WTC11 (cell line): ENCODE measurements at places on chromosomes 4 and X.

- DNase-seq = no peak
These were observed 133.1 kb downstream of the ARAP2 start for GRCh38 chr4:36111172-36111571.

- DNase-seq = no peak
These were observed 11.6 kb upstream of the NR3C2 start for GRCh38 chr4:148453833-148454232.

DNA sequence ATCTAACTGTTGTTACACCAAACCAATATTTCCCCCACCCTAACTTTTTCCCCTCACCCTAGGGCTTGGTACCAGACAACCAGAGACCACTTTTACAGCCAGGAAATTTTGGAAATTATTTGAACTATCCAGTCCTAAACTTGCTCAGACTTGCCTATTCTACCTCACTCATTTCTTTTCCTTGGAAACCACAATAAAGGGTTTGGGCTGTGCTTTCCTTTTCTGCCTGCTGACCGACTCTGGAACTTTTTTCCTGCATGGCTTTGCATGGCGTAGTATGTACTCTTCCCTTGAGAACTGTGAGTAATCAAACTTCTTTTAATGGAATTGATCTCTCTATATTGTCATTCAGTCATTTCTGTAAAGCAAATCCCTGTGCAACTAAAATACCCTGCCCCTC, 516.5 kb upstream of the FTHL17 start:
- DNase-seq = no peak

DNA sequence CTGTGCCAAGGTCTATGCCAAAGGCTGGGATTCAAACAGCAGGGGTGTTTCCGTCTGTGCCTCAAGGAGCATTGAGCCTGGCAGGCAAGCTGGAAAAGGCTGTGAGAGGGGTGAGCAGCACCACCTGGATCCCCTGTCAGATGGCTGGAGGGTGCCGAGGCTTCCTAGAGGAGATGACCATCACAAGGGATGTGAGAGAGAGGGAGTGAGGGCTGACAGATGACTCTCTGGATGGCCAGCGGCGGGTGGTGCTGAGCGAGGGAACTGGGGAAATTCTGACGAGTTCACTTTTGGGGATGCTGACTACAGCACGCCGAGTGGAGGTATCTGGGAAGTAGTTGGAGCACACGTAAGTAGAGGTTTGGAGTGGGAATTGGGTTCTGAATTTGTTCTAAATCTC, 22.6 kb upstream of the CYP4V2 start:
- DNase-seq = no peak

GRCh38 chr4:142547974-142548373, 298.1 kb downstream of the INPP4B start:
- DNase-seq = no peak

DNA sequence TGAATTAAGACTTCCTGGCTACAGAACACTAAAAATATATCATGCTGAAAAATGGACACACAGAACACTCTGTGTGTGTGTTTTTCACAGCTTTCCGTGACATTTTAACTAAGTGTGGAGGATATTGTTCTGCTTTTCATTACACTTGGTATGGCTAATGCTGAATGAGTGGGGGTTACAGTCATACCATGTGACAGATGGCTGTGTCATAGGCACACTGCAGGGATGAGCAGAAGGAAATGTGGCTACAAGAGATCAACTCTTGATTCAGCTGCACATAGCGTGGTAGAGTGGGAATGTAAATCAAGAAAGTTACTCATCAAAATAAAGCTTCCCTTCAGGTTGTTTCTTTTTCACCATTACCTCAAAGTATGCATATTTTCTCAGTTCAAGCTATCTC, 669.8 kb downstream of the IQCM start:
- DNase-seq = no peak

GRCh38 chrX:136916827-136917226, 36.3 kb upstream of the RBMX start:
- DNase-seq = no peak

DNA sequence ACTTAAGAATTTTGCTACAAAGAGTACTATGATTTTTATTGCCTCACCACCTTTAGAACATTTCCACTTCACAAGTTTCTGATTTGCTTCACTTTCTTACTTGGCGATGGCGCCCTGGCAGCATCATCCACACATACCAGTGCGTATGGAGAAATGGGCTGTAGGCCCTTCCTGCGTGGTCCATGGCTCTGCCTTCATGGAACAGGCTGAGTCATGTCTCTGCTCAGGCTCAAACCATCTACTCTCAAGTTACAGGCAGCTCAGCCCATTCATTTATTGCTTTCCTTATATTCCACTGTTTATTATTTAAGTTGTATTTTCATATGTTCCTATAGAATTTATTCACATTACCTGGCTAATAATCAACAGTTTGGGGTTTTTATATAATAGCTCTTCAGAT, 21.1 kb downstream of the CASP3 start:
- DNase-seq = no peak

GRCh38 chr4:128846063-128846462, 36.6 kb downstream of the JADE1 start:
- DNase-seq = no peak

DNA sequence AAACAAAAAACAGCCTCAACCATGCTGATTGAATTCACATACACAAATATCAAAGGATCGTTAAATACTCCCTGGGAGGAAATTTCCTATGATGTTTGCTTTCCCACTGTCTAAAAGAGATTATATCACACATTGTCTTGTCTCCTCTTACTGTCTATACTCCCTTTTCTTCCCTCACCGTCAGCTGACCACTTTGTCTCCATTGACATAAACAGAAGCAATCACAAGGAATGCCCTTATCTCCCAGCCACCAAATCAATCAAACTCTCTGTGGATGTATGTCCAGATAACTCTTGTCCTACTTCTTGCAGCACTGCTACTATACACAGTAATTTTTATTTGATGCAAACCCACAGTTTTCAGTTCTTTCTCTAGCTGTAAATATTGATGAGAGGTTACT, 12.2 kb upstream of the NUDT9 start:
- DNase-seq = no peak

DNA sequence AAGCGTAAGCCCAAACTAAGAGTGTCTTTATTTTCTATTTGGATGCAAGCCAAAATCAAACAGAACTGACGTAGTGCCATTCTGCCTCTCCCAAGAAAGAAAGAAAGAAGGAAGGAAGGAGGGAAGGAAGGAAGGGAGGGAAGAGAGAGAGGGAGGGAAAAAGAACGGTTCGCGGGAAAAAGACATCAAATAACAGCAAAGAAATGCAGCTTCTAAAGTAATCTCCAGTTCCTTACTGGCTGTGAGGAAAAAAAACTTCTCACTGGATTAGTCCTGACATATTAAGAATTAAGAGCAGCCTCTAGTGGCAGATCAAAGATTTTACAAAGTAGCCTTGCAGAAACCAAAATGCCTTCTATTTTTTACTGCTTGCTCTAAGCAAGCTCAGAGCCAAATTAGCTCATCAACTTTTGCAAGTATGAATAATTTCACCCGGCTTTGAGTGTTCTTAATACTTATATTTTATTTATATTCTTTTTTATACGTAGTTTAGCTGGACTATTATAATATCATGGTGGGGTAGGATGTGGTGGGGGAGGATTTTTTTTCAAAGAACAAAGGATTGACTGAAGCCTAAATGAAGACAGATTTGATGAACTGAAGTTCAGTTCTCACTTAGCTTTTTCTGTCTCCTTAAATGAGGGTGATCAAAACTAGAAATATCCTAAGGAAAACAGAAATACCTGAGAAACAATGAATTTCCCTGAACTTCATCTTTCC, 36.6 kb downstream of the PITX2 start:
- no peak for DNase-seq

DNA sequence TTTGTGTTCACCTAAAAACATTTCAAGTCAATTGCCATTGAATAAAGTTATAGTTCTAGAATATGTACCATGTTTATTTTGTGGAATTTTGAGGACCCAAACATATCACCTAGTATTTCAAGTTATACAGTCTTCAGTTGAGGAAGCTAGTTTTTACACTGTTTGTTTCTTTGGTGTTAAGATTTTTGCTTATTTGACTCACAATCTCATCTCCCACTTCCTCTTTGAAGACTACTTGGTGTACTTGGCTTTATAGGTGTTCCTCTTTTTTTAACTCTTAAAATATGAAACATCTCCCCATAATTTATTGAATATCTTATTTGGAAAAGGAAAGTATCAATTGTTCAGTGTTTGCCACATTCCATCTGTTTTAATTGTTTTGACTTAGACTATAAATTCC, 675.4 kb downstream of the RAPGEF2 start:
- no peak for DNase-seq

DNA sequence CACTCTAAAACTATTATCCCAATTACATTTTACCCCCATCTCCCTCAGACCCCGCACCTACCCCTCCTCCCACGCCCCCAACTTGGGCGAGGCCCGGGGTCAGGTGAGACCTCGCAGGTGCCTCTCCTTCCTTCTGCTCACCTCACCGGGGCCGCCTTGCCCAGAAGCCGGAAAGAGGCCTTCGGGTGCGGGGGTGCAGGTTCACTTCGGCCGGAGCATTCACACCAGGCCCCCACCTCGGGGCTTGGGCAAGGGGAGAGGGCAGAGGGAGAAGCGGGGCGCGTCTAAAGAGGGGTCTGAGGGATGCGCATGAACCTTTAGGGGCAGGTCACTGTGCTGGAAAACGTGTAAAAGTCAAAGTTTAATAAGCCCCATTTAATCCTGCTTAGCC, 427 bp downstream of the ZNF182 start:
- no peak for DNase-seq

- DNase-seq = no peak
These were observed 78.6 kb upstream of the MXRA5 start for GRCh38 chrX:3425031-3425430.

DNA sequence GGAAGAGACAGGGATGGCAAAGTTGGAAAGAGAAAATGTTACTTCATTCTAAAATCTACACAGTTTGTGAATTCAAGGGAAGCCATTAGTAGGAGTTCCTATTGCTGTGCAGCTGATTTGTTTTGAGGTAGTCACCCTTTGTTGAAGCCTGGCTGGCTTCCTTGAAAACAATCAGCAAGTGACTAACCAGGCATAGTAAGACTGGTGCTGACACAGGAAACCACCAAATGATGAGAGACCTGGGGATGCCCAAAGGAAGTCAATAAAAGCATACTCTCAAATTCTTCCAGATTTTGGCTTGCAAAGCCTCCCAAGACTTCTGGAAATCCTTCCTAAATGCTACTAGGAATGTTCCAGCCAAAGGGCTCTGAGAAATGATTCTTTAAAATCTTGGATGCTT, 23.9 kb upstream of the PRDM8 start:
- no peak for DNase-seq

DNA sequence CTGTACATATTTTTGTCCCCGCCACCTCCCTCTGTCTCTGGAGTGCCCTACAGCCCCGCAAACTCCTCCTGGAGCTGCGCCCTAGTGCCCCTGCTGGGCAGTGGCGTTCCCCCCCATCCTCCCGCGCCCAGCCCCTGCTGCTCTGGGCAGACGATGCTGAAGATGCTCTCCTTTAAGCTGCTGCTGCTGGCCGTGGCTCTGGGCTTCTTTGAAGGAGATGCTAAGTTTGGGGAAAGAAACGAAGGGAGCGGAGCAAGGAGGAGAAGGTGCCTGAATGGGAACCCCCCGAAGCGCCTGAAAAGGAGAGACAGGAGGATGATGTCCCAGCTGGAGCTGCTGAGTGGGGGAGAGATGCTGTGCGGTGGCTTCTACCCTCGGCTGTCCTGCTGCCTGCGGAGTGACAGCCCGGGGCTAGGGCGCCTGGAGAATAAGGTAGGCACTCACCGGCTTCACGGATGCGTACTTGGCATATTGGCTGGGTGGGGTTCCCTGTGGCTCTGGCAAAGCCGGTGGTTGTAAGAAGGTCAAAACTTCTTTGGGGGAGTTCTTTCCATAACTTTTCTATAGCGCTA, 653 bp downstream of the HHIP start:
- DNase-seq = peak; percentile 19

- DNase-seq = no peak
These were observed 57.2 kb downstream of the JADE1 start for GRCh38 chr4:128866691-128867090.

- peak; percentile 93 for DNase-seq
These were observed 624 bp upstream of the OTUD5 start for GRCh38 chrX:48957827-48958634.

DNA sequence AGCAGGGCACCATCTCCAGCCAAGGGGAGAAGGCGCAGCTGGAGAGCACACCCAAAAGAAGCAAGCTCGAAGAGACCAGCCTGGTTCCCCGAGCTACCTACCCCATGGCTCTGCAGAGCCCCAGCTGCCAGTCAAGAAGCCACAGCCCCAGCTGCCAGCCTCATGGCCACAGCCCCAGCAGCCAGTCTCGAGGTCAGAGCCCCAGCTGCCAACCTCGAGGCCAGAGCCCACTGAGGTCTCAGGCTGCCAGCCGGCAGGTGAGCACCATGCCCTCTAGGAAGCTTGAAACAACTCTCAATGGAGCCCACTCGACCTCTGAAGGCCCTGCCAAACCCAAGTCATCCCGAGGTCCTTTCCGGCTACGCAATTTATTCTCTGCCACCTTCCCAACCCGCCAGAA, 27.0 kb upstream of the PRPS1 start:
- no peak for DNase-seq

- no peak for DNase-seq
These were observed 481.9 kb downstream of the ACTRT1 start for GRCh38 chrX:127570276-127570675.

- DNase-seq = no peak
These were observed 6.5 kb upstream of the EXOSC9 start for GRCh38 chr4:121794505-121795188.

DNA sequence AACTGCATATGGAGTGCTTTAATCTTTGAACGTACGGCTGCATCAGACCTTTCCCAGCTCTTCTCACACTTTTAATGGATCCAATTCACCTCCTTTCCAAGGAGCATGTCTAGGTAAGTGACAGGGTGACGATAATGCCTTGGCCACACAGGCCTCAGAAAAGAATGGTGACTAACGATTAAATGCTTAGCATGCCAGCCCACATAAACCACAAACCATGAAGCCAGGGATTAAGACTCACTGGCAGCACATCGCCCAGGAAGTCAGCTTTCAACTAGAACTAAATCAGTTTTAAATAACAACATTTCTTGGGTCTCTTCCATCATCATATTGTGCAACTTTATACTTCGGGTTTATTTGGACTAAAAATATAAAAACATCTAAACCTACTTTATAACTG, 28.7 kb downstream of the INPP4B start:
- no peak for DNase-seq

DNA sequence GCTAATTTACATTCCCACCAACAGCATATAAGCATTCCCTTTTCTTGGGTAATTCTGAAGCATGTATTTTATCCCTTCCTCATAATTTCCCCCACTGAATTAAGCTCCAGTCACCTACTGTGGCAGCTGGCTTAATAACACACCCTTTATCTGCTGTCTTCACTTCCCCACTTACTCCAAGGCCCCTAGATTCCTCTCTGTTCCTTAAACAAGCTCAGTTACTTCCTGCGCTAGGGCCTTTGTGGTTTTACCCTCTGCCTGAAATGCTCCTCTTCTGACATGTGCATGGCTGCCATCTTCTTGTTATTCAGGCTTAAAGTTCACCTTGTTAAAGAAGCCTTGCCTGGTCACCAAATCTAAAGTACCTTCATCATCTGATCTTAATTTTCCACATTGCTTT, 47.2 kb upstream of the RPS6KA3 start:
- no peak for DNase-seq

- peak; percentile 11 for DNase-seq
These were observed 5.8 kb downstream of the SRPX2 start for GRCh38 chrX:100649550-100650356.
